ENCODE measurements at places on chromosomes 16 and 17.

DNA sequence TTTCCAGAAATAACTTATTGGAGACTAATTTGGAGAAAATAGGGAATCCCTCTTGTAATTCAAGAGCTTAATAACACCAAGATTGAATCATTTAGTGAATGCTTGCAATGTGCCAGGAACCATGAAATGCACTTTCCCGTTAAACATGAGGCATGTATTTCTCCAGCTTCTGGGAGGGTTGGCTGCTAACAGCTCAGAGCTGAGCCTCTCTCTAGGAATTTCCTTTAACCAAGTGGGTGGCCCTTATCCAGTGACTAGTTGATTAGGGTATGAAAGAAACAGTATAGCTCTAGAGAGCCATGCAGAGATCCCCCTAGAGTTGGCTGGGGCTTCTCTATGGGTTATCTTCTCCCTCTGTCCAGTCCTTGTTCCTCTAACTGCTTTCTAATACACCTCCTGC lies 356.4 kb upstream of the GOT2 start:
- peak; percentile 5 for DNase-seq

- peak; percentile 96 for DNase-seq
Measured at GRCh38 chr16:85327731-85328675, 215.7 kb upstream of the CIBAR2 start.

DNA sequence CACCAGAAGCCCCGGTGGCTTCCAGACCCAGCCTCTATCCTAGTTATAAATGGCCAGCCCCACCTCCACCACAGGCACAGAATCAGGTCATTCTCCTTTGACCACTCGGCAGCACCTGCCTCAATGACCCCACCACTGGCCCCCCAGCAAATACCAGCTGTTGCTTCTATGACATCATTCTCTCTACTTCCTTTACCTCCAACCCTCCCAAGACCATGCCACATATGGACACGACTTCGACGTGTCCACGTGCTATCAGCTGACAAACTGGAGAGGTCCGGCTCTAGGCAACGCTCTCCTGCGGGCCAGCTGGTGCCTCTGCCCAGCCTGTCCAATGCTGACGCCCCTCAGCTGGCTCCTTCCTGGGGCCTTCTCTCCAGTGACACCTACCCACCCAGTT lies 5.9 kb downstream of the ALYREF start:
- no peak for DNase-seq

- DNase-seq: no peak
Measured at GRCh38 chr17:2899906-2900305, 103.7 kb downstream of the RAP1GAP2 start.

- DNase-seq: no peak
Measured at GRCh38 chr17:44777394-44778348, 18.9 kb downstream of the ADAM11 start.

- DNase-seq: peak; percentile 59
Measured at GRCh38 chr17:63911657-63912100, 621 bp upstream of the CSHL1 start.

DNA sequence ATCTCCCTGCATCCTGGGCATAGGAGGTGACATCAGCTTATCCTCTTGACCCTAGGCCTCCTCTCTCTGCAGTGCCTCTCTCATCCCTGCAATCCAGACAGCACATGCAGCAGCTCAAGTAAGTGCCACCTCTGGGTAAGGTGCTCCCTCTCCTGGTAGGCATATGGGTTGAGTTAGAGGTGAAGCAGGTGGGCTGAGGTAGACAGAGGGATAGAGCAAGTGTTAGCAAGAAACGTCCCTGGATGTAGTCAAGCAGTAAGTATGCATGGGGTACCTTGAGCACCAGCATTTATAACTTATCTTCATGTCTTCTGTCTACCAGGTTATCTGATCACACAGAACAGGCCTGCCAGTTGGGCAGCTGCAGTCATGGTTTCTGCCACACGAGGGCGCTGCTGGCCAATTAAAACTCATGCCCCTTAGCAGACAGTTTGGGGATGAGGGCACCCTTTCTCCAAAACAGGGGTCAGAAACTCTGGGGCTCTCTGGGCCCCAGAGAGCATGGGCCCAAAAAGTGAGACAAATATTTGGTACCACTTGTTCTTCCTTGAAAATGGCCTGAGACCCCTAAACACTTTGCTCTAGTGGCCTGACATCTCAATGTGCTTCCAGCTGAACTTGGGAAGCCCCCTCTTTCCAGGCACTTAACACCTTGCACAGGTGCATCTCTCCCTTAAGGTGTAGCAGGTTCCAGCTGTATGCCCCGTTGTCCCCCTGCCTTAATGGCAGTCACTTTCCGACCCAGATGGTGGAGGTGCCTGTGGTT lies 59.8 kb downstream of the NEUROD2 start:
- DNase-seq: peak; percentile 59

- no peak for DNase-seq
Measured at GRCh38 chr17:57135026-57135788, 50.2 kb downstream of the AKAP1 start.

DNA sequence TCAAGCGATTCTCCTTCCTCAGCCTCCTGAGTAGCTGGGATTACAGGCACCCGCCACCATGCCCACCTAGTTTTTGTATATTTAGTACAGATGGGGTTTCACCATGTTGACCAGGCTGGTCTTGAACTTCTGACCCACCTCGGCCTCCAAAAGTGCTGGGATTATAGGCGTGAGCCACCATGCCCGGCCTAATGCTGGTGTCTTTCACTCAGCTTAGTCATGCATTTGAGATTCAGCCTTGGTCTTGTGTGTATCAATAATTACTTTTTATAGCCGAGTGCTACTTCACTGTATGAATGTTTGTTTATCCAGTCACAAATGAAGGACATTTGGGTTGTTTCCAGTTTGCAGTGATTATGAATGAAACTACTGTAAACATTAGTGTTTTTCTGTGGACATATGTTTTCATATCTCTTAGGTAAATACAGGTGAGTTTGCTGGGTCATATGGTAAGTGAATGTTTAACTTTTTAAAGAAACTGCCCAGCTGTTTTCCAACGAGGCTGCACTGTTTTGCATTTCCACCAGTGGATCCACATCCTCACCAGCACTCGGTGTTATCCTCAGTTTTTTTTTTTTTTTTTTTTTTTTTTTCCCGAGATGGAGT lies 11.0 kb upstream of the PLCG2 start:
- no peak for DNase-seq

DNA sequence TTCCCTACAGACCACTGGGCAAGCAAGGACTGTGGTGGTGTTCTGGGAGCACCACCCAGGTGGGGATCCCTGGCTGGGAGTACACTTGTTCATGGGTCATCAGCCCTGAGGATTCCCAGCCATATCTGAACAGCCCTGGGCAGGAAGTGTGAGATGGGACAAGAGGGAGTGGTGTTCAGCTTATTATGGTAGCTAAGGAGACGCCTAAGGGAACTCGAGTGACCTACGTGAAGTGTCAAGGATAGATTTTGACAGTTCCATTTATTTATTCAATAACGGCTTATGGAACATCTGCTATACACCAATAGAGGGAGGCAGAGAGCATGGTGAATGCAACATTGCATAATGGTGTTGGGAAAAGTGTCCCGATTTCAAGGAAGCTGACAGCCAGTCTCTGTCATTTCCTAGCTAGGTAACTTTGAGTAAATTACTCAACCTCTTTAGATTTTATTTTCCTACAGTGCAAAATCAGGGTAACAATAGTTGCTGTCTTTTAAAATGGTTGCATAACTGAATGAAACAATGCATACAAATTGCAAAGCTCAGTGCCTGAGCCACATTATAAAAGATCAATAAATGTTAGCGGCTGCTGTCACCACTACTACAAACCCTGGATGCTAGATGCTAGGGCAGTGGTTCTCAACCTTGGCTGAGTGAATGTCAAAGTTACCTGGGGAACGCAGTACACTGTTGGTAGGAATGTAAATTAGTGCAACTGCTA lies 534.1 kb downstream of the GRIN2A start:
- DNase-seq: peak; percentile 63

- peak; percentile 5 for DNase-seq
Measured at GRCh38 chr17:60249290-60249826, 99.6 kb downstream of the CA4 start.

- DNase-seq: no peak
Measured at GRCh38 chr16:63787014-63787413, 1334.8 kb downstream of the CDH11 start.
